ENCODE measurements at places on chromosomes 4 and X.
A peak's percentile ranks its signal among the peaks of the same experiment; 100 is the strongest.

GRCh38 chr4:184348311-184349233 is 125.8 kb downstream of the IRF2 start:
- DNase-seq = no peak

DNA sequence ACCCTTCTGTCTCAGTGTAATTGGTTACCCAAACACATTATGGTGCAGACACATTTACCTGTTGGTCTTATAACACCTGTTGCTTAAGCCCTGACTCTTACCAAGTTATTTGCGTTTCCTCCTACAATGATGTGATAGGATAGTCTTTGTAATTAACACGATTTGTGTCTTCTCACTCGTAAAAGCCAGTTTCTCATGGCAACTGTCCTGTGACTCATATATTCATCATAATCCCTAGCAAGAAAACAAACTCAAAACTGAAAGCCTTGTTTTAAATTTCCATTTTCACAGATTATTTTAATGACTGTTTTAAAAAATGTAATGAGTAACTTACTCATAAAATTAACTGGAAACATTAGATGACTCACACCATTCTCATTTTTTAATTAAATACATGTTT is 495.2 kb downstream of the NLGN4X start:
- DNase-seq = no peak

DNA sequence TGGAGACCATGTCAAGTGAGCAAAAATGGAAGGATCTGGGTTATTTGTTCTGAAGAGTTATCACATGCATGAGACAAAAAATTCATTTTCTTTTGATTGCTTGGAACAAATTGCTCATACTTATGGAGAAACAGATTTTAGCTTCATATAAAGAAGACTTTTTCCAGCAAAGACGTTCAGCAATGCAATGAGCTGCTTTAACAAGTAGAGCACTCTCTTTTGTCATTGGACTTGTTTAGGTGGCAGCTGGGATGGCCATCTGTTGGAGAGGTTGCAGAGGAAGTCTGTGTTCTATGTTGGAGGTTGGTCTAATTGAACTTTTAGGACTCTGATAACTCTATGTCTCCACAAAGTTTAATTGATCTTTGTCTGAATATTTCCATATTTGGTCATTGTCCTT is 19.9 kb upstream of the CEP135 start:
- DNase-seq = no peak

DNA sequence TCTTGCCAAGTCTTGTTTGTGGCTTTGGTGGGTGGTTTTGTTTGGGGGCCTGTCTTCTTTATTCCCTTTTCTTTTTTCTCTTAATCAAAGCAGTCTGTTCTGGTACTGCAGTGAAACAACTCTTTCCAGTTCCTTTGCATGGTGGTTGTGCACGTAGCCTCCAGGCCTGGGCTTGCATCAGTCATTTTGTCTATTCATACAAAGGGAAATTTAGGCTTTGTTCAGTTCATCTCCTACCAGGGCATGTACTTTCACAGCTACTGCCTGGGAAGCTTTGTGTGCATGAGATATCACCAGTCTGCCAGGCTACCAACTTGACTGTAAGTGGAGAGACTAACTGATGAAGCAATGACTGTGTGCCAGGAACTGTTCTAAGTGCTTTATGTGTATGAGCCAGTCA is 8.5 kb downstream of the TRIM2 start:
- no peak for DNase-seq

DNA sequence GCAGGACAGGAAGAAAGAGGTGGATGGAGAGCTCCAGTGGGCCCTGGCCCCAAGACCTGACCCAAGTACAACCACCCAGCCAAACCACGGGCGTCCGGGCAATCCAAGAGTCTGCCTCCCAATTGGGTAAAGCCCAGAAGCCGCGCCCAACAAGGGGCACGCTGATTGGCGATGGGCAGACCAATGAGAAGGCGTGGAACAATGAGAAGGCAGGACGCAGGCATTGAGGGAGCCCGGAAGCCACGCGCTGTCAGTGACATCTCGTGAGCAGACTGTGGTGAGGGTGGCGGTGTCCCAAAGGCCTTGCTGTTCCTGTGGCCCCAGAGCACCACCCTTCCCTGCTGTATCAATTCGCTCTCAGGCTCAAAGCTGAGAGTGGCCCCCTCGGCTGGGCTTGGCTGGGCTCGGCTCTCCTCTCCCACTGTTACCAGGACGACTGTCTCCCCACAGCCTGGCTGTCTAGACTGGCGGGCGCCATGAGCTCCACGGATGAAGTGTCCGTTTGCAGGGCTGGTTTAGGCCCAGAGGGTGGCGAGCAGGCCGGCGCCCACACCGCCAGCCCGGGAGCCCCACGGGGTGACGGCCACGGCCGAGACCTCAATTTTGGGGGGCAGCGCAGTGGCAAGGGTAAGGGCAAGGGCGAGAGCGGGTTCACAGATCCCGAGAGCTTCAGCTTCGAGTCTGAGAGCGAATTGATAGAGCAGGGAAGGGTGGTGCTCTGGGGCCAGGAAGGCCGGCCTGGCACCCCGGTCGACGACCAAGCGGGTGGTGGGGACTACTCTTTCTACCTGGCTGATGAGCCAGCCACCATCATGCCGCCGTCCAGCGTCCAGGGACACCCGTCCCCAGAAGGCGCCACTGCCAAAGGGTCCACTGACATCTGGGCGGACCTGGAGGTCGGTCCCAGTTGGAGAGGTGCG is at the start of gene LOC101059915:
Gene LOC101059915 (plus strand): TSS at position 219 of the 920 bp plus-strand sequence.
- DNase-seq = no peak

DNA sequence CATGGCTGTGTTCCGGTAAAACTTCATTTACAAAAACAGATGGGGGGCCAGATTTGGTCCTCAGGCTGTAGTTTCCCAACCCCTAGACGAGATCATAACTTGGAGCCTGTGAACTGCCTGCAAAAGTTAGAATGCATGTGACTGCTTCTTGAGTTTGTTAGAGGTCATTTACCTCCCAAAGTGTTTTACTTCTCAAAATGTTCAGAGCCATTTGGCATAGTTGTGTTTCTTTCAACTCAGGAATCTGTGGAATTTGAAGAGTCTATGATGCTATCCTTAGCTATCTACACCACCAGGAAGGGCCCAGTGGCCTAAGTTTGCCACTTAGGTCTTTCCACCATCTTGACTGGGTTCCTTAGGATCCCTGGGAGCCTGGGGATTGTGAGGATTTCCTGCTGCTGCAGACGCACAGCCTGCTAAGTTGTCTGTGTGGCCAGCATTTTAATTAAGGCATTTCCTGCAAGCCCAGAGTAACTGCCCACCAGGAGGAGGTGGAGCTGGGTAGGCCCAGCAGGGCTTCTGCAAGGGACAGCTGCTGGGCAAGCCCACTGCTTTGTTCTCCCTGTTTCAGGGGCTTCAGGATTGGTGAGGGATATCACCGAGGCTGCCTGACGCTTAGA is 53.1 kb downstream of the CCNI start:
- no peak for DNase-seq

DNA sequence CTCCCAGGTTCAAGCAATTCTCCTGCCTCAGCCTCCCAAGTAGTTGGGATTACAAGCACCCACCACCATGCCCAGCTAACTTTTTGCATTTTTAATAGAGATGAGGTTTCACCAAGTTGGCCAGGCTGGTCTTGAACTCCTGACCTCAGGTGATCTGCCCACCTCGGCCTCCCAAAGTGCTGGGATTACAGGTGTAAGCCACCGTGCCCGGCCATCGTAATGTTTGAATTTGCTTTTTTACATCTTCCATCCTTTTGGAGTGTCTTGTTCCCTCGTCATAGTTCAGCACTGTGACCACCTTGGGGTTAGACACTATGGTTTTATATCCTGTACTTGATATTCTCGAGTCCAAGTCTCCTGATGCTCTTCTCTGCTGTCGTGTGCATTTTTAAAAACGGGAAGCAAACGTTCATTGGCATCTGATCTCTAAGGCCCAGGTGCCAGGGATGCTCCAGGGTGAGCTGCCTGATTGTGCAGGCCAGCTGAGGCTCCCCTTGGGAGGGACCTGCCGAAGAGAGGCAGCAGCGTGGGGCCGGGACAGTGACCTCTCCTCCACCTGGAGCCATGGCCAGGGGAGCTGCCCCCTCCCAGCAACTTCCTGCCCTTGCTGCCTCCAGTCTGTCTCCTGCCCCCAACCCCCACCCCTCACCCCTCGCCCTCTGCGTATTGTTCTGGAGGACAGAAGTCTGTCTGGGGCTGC is 16.7 kb downstream of the DGKQ start:
- no peak for DNase-seq

- DNase-seq = no peak
Observed at GRCh38 chr4:84647312-84647884, 64.5 kb downstream of the CDS1 start.

- DNase-seq = no peak
Observed at GRCh38 chr4:4666187-4666586, 124.3 kb upstream of the STX18 start.

GRCh38 chrX:79161655-79162054 is 17.2 kb downstream of the GPR174 start:
- DNase-seq = peak; percentile 7

- no peak for DNase-seq
Observed at GRCh38 chr4:33116871-33117270, 2396.7 kb downstream of the PCDH7 start.

DNA sequence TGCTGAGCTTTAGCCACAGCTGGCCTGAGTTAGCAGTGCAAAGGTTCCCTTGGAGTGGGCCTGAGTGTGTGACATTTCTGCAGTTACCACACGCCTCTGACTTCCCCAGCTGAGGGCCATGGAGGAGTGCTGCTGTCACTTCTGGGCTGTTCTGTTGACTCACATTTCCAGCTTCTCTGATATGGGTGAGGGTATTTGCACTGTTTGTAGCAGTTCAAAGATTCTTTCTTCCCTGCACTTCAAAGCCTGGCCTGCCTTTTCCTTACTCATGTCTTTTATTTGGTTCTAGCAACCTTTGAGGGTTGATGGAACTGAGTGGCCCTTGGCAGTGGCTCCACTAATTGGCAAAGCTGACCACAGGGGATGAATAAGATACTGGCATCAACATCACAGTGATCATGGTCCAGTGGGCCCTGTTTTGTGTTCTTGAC is 26.4 kb upstream of the SCML1 start:
- DNase-seq = no peak

DNA sequence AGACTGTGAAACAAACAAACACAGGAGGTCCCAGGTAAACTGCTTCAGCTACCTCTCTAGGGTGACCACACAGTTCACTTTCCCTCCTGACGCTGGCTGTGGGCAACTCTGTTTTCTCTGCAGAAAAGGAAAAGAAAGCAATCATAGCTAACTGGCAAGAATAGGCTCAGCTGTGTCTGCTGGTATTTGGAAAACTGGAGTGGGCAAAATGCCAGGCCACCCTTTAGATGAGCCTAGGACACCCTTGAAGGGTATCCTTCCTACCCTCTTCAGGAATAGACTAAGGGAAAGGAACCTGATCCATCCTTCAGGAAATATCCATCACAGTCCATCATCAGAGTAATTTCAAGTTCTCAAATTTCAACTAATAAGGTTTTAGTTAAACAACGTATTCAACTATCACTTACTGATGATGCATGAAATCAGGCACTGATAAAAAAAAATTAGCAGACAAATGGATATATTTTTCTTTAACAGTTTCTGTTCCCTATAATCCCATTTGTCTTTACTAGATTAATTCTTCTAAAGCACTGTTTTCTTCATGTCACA is 60.9 kb downstream of the CAMK2D start:
- no peak for DNase-seq

DNA sequence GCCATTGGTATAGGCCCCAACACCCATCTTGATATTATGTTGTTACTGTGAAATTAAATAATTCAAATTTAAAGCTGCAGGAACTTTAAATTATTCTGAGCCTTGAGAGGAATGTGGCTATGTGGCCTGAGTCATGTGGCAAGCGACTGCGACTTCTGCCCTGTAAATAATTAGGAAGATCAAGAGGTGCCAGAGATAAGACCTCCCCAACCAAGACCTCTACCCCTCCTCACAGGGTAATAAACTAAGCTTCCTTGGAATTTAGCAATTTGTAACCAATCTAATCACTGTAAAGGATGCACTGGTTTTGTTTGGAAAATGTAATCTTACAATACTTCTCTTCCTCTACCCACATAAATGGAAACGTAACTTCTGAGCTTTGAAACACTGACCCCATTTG is 501.9 kb downstream of the RAPGEF2 start:
- no peak for DNase-seq

DNA sequence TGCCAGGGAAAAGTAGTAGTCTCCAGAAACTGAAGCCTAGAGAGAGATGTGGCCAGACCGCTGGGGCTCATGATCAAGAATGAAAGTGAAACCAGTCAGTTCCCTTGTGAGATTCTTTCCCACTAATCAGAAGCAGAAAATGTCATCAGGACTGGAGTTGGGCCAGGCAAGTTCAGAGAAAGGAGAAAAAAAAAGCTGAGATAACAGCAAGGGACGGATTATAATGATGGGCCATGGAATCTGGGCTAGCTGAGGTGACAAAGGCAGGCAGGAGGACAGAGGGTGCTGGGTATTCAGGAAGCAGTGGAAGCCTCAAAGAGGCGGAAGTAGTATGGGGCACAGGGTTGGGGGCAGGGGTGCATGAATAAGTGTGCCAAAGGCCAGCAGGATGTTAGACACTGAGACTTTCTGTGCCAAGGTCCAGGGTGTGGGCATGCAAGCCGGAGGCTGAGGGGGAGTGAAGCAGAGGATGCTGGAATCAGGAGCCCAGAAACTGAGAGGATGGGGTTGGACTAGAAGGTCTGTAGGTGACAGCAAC is 2.5 kb downstream of the CXorf38 start:
- peak; percentile 34 for DNase-seq

- no peak for DNase-seq
Observed at GRCh38 chrX:10062352-10062751, 94.4 kb upstream of the CLCN4 start.

GRCh38 chr4:8128100-8128856 is 30.3 kb downstream of the ABLIM2 start:
- DNase-seq = no peak

GRCh38 chr4:84750260-84750959 is 167.5 kb downstream of the CDS1 start:
- DNase-seq = no peak
